ENCODE measurements at places on chromosomes 11 and 22. TPM values are rescaled to one million over a fixed set of nuclear protein-coding genes. Genes with fewer than 3 reads are reported as not detected.

Gene FLRT1
- total RNA-seq, result 0.17 TPM

Gene PRR33
- not detected for total RNA-seq

Gene RBFOX2
- total RNA-seq, result 127 TPM

Gene ASCL2
- total RNA-seq, result not detected

Gene PLAAT5
- total RNA-seq, result 0.50 TPM

Gene CARNS1
- under 0.01 TPM for total RNA-seq

Gene DSCAML1
- 0.26 TPM for total RNA-seq

Gene RIC3
- total RNA-seq, result not detected

Gene SPI1
- not detected for total RNA-seq

Gene YPEL4
- total RNA-seq, result 2.3 TPM

Gene C11orf87
- not detected for total RNA-seq

Data from fibroblast of lung (primary cell).